ENCODE measurements at places on chromosomes 11 and 22.

GRCh38 chr11:14927146-14927545, 35.1 kb upstream of the CYP2R1 start:
- DNase-seq = no peak

GRCh38 chr11:107337917-107338316, 119.7 kb downstream of the CWF19L2 start:
- DNase-seq = no peak

GRCh38 chr22:20198557-20199319, 47.9 kb upstream of the CCDC188 start:
- no peak for DNase-seq

GRCh38 chr11:108286370-108286769, 63.5 kb downstream of the ATM start:
- DNase-seq = no peak

DNA sequence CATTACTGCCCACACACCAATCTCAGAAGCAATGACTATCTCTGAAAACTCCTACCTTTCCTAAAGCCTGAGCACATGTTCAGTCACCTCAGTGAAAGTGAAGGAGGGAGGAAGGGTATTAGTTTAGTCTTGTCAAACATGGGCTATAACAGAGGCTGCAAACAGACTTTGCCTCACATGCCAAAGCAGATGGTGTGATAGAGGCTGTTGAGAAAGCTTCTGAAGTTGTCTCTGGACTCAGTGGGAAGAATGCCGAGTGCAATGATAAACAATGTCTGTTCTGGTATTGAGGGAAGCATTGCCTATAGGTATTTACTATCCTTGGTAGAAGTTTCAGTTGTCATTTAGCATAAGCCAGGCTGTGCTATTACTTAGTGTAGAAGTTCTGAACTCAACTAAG, 314.5 kb upstream of the CCDC90B start:
- DNase-seq = no peak

DNA sequence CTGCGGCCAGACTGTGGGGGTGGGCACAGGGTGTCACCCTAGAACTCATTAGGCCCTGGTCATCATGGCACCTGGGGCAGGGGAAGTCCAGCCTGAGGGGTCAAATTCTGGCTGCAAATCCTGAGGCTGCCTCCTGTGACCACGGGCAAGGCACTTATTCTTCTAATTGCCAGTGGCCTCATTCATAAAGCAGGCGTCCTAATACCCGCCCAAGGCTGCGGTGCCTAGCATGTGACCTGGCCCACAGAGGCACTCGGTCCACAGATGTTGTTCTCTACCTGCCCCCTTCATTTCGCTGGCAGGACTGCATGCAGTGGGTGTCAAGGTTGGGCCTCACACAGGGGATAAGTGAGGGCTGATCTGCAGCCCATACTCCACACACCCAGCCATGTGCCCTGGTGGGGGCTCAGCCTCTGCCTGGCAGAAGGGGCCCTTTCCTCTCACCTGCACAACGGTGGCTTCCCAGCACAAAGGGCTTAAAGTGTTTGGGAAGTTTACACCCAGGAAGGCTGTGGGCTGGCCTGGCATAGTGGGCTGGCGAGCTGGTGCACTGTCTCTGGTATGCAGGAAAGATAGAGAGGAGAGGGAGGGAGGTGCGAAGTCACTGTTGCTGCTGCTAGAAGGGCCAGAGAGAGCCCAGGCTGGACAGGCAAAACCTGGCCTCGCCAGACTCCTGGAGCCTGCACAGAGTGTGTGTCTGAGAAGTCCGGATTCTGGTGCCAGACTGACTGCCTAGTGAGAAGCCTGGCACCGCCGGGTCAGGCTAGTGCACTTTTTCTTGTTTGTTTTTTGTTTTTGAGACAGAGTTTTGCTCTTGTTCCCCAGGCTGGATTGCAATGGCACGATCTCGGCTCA, 3.2 kb downstream of the MPST start:
- no peak for DNase-seq

DNA sequence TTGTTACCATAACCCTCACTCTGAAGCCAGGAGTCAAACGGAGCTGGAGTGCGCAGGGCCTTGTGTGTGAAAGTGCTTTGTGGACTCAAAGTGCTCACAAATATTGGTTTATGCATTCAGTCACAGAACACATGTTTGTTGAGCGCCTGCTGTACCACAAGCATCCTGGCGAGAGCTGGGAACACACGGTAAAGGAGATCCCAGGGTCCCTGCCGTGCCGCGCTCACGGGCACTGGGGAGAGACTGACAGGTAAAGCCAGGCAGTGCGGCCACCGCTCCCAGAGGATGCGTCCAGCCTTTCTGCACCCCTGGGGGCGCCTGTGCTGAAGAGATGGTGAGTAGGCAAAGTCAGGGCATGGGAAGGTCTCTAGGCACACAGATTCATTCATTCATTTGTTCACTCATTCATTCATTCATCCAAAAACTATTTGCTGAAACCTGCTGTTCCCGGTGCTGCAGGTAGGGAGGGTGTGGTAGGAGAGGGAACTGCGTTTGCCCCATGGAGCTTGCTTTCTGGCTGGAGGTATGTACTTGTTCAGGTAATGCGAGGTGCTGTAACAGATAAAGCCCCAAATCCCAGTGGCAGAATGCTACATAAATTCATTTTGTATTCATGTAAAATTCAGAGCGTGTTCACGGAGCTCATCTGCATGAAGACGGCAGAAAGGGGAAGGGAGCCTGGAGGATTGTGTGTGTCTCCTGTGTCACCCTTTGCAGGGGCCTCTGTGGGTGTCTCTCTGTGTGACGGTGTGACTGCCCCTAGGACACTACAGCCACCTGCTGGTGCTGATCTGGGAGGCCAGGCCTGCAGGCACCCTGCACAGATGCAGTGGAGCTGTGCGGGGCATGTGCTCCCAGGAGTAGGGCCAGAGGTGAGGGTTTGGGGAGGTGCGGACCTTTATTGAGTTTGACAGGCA, 167.0 kb upstream of the B3GAT1 start:
- no peak for DNase-seq

- no peak for DNase-seq
These were observed 119.2 kb downstream of the FEZ1 start for GRCh38 chr11:125376856-125377255.

GRCh38 chr11:29125606-29126005, 891.2 kb downstream of the KCNA4 start:
- no peak for DNase-seq

- DNase-seq = peak; percentile 69
These were observed 6.4 kb downstream of the ELFN2 start for GRCh38 chr22:37420686-37421467.

DNA sequence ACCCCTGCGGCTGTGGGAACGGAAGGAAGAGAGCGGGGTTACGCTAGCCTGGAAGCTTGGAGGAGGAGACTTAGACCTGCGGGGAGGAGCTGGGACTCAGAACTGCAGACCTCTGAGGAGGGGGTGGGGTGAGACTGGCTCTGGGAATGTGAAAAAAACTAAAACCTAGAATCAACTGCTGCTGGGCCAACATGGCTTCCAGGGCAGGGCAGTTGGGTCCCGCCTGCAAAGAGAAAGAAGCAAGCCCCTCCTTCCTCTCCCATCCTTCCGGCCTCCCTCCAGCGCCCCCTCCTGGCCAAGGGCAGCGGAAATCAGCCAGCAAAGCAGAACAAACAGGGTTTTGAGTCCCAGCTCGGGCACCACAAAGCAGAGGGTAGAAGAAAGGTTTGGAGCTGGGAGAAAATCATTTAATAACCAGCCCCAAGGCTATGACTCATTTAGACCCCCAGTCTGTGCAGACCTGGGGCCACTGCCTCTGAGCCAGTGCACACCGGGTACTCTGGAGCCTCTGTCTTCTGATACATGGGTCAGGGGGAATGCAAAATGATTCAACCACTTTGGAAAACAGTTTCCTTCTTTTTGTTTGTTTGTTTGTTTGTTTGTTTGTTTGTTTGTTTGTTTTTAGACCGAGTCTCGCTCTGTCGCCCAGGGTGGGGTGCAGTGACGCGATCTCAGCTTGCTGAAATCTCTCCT, 7.3 kb upstream of the NCF4 start:
- peak; percentile 95 for DNase-seq

GRCh38 chr22:42327462-42328129, 57.1 kb upstream of the TCF20 start:
- DNase-seq = no peak

DNA sequence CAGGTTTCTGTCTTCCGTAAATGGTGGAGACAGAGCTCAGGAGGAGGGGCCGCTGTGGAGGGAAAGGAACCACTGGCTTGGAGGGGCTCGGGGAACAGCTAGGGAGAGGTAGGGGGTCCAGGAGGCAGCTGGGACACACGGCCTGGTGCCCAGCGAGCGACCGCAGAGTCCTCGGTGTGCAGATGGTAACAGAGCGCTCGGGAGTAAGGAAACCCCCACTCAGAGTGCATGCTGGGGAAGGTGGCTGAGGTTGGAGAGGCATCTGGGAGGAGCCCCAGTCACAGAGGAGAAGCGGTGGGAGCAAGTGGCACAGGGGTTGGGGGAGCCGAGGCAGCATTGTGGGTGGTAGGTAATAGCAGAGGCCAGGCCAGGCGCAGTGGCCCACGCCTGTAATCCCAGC, 10.8 kb upstream of the NCF4 start:
- DNase-seq = no peak

DNA sequence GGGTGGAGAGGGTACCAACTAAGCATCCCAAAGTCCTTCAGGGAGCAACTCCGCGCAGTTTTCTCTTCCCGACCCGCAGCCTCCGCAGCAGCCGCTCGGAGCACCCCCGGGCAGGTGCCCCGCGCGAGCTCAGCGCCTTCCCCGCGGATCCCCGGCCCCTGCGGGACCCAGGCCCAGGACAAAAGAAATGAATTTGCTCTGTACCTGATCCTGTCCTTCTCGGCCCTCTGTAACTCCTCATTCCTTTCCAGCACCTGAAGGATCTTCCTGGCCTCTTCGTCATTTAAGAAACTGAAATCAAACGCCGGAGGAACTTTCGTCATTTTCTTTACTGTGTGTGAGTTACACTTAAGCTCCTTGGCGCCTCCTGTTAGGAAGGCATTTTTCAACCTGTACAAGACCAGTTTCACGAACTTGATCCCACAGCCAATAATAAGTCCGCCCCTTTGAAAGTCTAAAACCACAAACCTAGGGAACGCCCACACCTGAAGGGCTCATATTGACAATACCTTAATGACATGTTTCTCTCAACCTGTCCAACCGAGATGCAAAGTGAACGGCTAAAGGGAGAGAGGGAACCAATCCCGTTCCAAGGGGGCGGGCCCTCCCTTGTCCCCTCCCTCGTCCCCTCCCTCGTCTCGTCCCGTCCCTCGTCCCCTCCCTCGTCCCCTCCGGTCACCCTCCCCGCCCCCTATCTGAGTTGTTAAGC, at the start of gene EXPH5:
Gene EXPH5, minus strand, starts transcription at position 555 of the 709 bp plus-strand sequence. Its CDS starts 232 bp downstream, at position 323.
- DNase-seq = peak; percentile 66

- no peak for DNase-seq
These were observed 9.0 kb upstream of the RAG1 start for GRCh38 chr11:36558571-36559413.

GRCh38 chr11:1731451-1732059, 18.8 kb downstream of the IFITM10 start:
- DNase-seq = no peak

DNA sequence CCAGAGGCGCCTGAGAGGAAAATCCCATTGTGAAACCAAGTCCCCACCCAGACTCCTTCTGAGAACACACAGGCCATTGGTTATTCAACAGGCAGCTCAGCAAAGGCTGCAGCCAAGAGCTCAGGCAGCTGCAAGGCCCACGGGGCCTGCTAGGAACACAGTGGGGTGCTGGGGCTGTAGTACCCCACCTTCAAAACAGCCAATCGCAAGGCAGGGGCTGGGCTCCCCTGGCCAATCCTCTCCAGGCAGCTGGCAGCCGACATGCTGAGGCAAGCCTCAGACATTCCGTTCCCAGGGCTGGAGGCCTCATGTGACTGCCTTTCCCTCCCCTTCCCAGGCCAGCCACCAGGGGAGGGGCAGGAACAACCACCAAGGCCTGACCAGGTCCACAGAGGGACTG, 6.6 kb downstream of the PRODH start:
- no peak for DNase-seq

- DNase-seq = no peak
These were observed 3.3 kb upstream of the HTR3A start for GRCh38 chr11:113971506-113972195.

DNA sequence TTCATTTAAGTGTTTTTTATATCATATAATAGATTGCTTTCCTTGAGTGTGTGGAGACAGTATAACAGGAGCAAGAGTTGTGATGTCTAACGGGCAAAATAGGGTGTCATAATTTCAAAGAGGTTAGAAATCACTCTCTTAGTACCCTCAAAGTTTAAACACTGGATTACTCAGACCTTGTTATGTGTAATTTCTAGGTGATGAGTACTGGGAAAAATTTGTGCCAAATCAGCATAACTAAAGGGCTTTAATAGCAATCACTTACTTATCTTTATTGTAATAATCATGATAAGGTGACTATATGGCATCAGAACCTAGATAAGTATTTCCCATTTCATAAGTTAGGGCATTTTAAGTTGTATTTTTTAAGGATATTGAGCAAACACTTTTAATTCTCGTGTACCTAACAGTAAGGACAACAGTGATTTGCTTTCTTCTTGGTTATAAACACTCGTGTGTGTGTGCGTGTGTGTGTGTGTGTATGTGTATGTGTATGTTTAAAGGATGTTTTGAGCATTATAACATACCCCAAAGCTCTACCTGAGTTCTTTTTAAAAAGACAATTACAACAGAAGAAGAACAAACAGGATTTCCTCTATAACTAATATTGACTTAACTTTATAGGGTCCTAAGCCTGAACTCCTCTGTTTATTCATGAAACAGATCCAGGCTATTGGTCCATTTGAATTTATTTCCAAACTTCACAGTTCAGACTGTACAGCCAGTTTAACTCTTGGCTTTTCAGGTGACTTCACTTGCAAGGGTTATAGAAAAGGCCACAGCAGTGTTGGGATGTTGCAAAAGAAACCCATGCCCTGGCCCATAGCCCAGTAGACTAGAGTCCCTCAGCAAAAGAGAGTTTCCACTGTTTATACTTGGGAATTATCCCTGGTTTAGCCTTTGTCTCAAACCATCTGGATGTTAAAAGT, 23.7 kb upstream of the PDE3B start:
- DNase-seq = no peak

GRCh38 chr11:1628506-1629325, 859 bp upstream of the KRTAP5-5 start:
- peak; percentile 65 for DNase-seq

GRCh38 chr11:128133501-128133900, 453.9 kb downstream of the ETS1 start:
- DNase-seq = no peak

DNA sequence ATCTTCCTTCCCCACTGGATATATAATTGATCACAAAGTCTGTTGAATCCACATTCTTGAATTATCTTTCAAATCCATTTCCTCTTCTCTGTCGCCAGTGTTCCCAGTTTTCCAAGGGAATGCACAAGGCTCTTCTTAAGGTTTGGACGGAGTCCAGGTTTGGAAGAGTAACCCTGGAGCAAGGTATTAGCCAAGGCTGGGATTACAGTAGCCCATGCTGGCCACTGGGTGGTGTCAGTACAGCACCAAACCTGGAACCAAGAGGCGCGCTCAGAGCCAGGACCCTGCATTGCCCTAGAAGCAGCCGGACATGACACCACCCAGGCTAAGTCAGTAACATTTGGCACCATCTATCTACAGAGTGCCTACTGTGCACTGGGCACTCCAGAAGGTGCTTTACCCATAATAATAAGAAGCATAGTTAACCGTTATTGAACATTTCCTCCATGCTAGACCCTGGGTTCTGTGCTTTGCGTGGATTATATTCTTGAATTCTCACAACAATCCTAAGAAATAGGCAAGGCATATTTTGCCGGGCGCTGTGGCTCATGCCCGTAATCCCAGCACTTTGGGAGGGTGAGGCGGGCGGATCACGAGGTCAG, 48.0 kb upstream of the CLPB start:
- peak; percentile 41 for DNase-seq

- DNase-seq = no peak
These were observed 943.3 kb downstream of the BRD1 start for GRCh38 chr22:48884324-48884723.
